ENCODE measurements at places on chromosomes 16 and 17. TPM values are rescaled to one million over a fixed set of nuclear protein-coding genes. Genes with fewer than 3 reads are reported as not detected.

GRCh38 chr16:27994686-27995085 is 68.8 kb downstream of the GSG1L start:
- no peak for DNase-seq

GRCh38 chr16:88784856-88785105 is 239 bp downstream of the PIEZO1 start:
- DNase-seq = no peak

GRCh38 chr17:67548693-67549092 is 169.0 kb upstream of the NOL11 start:
- no peak for DNase-seq

GRCh38 chr16:51072591-51072990 is 78.5 kb downstream of the SALL1 start:
- DNase-seq = no peak

LGALS9B gene
- 10.9 TPM for total RNA-seq

JUP gene
- 201 TPM for total RNA-seq

DNA sequence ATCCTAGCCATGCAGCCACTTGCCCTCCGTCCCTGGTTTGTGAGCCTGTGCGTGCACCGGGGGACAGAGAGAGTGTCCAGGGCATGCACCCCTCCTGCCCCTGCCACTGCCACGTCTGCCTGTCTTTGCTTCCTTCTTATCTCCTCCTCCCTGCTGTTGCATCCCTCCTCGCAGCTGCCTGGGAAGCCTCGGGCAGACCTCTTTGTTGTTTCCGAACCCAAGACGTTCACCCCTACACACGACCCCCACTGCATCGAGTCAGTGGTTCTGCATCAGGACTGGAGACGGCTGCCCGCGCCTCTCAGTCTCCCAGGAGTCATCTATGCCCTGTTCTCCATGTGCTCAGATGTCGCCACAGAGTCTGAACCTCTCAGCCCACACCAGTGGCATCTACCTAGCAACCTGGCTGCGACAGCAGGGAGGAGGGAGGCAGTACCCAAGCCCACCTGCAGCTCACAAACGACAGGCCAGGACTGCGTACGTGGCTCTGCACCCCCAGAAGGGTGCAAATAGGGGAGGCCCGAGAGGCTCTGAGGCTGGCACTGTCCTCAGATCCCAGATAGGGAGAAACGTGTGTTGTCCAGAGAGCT is 5.2 kb downstream of the TIMP2 start:
- no peak for DNase-seq

PHB1 gene
- 141 TPM for total RNA-seq

GRCh38 chr17:48639136-48639535 is 13.0 kb upstream of the HOXB9 start:
- DNase-seq = no peak

STH gene
- not detected for total RNA-seq

GRCh38 chr17:6894206-6894528 is 62.6 kb upstream of the TEKT1 start:
- DNase-seq = no peak

- DNase-seq = no peak
These were observed 683.1 kb upstream of the SALL1 start for GRCh38 chr16:51834133-51834532.

ACD gene
- total RNA-seq = 25.4 TPM

DNA sequence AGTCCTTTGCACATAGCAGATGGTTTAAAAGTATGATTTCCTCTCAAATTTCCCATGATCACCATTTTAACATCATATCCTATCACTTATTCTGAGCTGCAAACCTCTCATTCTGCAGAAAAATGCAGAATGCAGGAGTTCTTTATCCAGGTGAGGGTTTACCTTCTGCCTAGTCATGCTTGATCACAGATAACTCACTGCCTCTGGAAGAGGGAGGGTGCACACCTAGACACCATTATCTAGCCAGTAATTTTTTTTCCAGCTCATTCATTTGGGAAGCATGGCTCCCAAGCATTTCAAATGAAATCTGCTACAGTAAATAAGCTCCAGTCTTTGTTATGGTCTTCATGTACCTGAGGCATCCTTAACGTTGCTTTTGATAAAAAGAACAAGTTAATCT is 38.0 kb downstream of the RFFL start:
- no peak for DNase-seq

DNA sequence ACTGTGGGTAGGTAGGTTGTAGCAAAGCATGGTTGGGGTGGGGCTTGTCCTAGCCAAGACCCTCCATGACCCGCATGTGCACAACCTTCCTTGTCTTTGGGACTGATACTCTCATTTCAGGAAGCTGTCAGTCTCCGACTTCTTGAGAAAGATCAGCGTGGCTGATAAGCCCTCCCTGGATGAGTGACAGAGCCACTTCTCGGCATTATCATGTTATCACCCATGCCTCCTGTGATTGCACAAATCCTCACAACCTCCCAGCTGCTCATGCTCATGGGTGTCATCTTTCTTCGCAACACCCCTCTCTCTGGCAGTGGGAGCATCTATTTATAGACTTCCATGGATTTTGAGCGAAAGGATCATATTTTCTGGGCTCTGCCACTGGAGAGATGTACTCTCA is 314.2 kb downstream of the FOXL1 start:
- DNase-seq = no peak

GRCh38 chr16:79920685-79921084 is 320.1 kb upstream of the MAF start:
- DNase-seq = no peak

- DNase-seq = no peak
These were observed 35.4 kb upstream of the CDH15 start for GRCh38 chr16:89135971-89136765.

DNA sequence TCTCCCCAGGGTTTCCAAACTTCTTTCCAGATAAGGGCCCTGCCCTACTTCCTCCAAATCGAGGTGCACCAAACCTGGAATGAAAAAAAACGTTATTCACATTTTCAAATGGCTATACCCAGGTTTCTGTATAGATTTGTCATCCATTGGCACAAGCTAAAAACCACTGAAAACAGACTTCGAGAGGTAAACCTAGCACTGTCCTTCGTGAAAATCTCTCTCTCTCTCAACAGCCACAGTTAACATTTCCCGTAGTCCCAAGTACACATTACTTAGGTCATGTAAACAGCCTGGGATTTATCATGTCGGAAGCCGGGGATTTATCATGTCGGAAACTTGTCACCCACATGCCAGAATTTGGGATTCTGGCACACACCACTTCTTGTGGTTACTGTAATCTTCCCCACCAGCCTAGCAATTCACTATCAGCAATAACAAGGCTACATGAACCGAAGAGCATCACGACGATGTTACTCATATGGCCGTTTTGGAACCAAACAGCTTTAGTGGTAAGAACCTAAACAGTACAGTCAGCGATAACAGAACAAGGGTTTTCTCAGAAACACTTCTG is 1.2 kb downstream of the DDX5 start:
- no peak for DNase-seq

GRCh38 chr17:73248532-73248931 is 13.1 kb downstream of the CPSF4L start:
- no peak for DNase-seq

GRCh38 chr17:76566988-76567431 is 18.6 kb downstream of the ST6GALNAC2 start:
- no peak for DNase-seq

GRCh38 chr17:37610971-37611370 is 1.8 kb upstream of the SYNRG start:
- DNase-seq = no peak

SLC5A10 gene
- total RNA-seq = not detected

GJC1 gene
- 17.3 TPM for total RNA-seq

ATP2A3 gene
- 96.5 TPM for total RNA-seq

GRIN2A gene
- total RNA-seq = 62.8 TPM

DNA sequence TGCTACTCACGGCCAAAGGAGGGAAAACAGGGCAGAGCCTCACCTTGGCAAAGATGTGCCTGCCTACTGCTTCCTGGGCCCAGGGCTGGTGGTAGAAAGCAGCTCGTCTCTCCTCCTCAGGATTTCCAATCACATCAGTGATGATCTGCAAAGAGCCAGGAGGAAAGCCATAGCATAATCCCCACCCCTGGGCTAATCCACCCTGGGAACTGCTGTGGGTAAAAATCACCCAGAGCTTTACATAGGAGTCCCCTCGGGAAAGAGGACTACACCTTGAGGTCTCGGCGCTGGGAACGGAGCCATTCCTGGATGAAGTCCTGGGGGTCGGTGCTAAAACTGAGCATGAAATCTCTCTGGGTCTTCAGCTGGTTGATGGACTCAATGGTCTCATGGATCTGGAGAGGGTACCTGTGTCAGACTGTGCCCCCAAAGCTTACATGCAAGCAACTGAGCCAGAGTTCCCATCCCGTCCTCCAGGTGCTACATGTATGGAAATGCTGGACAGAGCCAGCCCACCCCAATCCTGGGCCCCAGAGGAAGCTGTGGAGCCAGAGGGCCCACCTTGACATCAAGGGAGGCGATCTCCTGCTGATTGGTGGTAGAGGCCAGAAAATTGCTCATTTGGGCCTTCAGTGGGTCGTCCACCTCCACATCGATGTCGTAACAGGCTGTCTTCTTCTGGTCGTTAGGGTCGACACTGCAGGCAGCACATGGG is 5.7 kb upstream of the FTSJ3 start:
- DNase-seq = no peak

DNA sequence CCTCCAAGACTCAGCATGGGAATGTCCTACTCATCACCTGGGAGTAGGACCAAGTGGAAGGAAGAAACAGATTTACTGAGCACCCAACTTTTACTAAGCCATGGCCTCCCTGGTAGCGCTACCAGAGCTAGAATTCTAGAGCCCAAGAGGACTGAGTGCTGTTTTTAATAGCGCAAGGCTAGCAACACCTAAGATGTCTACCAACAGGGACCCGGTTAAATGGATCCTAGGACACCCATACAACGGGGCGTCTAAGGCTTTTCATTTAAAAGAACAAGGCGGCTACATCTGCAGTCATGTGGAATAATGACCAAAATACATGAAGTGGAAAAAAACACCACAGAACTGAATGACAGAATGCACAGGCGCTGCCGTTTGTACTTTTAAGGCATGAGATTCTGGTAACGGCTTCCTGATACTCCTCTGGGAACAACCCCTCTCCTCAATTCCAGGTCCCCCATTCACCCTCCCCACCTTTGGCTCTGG is 5.1 kb downstream of the GGA2 start:
- DNase-seq = no peak

- no peak for DNase-seq
These were observed 10.0 kb upstream of the B4GALNT2 start for GRCh38 chr17:49122566-49122965.

AANAT gene
- total RNA-seq = not detected

DNA sequence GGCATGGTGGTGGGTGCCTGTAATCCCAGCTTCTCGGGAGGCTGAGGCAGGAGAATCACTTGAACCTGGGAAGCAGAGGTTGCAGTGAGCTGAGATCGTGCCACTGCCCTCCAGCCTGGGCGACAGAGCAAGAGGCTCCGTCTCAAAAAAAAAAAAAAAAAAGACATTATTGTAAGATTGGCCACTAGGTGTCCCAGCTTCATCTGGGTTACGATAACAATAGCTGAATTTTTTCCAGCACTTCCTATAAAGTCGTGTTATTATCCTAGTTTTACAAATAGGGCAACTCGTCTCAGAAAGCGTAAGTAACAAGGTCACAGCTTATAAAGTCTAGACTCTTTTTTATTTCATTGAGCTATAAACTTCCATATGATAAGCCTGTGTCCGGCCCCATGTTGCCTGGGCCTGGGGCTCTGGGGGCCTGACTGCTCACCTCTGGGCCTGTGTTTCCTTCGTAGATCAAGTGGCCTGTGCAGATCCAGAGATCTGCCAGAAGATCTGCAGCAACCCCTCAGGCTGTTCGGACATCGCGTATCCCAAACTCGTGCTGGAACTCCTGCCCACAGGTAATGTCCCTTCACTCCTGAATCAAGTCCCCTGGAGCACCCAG is 60.5 kb downstream of the SLC5A11 start:
- no peak for DNase-seq

DNA sequence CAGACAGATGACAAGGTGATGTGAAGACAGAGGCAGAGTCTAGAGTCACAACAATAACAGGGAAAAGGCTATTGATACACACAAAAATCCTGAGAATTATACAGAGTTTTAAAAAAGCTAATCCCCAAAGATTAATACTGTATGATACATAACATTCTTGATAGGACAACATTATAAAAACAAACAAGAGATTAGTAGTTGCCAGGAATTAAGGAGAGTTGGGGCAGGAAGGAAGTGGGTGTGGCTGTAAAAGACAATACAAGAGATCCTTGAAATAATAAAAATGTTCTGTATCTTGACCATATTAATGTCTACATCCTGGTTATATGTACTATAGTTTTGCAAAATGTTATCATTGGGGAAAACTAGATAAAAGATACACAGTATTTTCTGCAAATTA is 309.5 kb upstream of the PMFBP1 start:
- DNase-seq = no peak

- DNase-seq = peak; percentile 52
These were observed 34.1 kb upstream of the MMP2 start for GRCh38 chr16:55444754-55445485.

PLD2 gene
- total RNA-seq = 48.7 TPM

DNA sequence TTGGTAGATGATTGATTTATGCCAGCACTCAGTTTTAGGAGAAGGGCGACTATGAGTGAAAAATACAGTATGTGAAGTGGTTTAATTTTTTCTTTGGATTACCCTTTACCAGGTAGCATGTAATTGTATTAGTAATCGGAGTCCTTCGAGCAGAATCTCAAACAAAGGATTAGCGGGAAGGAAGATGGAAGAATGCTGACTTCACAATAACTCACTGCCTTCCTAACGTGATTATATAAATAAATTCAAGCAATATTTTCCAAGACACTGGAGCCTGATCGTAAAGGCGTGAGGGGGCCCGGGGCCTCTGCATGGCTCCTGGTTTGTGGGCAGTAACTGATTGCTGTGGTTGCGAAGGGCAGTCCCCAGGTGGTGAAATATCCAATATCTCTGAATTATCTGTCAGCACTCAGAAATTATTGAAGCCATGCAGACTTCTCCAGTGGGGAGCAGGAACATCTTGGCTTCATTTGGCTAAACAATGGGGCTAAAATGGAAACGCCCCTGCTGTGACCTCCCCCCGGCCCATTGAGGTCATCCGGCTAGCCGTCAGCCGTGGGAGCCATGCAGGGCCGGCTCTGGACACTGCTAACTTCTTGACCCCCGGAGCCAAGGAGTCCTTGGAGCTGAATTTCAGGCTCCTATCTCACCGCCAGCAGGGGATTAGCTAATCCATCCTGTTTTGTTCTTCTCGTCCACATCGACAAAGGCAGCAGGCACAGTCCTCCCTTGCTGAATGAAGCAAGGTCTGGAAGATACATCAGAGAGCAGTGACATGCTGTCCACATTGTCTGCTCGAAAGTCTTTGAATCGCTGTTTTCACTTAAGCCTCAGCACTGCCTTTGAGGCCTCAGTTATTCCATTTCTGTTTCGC is 295.9 kb upstream of the N4BP1 start:
- DNase-seq = no peak

DNA sequence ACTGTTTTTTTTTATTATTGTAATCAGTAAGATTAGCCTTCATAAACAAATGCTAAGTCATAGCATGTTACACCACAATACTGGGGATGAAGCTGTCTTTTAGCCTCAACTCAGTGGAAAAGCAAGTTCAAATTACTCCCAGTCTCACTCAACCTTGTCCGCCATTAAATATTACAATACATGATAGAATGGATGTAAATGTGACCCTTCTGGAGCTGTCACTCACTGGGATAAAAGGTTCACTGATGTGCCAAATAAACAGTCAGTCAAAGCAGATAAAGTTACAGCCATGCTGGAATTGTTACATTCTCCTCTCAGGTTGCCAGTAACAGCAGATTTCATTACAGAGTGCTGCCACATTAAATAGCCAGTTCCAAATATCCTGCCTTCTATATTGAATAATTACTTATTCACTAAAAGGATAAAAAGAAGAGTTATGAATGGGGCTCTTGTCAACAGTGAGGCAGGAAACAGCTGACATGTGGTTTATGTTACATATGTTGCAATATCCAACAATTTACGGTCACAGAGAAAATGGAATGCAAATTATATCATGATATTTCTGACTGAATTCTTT is 53.4 kb downstream of the BRIP1 start:
- no peak for DNase-seq
